ENCODE measurements at places on chromosomes 12 and 14.

- DNase-seq: no peak
Observed at GRCh38 chr12:113684053-113684907, 212.6 kb upstream of the LHX5 start.

GRCh38 chr12:118582863-118583262 lies 206.5 kb downstream of the SUDS3 start:
- DNase-seq: no peak

DNA sequence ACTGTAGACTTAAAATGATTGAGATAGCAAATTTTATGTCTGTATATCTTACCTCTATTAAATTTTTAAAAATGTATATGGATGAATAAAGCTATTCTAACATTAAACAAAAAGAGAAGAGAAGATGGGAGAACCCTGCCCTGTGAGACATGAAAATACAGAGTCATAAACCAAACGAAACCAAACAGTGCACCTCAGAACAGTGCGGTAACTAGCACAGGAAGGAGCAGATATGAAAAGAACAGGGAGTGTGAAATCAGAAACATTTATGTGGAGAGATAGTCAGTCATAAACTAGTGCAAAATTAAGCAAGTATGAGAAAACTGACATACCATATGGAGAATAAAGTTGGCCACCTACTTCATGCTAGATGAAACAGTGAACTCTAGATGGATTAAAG lies 135.1 kb downstream of the ERC1 start:
- no peak for DNase-seq

DNA sequence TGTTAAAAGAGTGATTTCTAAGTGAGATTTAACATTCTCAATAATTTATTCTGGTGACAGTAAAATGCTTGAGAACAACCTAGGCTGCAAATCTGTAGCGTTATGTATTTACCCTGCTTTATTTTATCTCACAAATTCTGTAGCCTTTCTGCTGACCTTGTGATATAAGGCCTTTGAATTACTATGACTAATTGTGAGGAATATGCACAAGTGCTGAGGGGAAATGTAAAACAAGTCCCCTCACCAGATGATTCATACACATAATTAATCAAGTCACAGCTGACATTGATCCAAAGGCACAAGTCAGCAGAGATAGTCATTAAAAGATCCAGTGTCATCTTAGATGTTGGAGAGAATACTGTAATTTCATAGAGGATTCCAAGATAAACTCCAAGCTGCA lies 992.7 kb upstream of the USP15 start:
- DNase-seq: no peak

GRCh38 chr14:102272392-102272791 lies 32.6 kb downstream of the MOK start:
- no peak for DNase-seq

GRCh38 chr12:32179011-32179395 lies 72.4 kb downstream of the BICD1 start:
- DNase-seq: no peak

DNA sequence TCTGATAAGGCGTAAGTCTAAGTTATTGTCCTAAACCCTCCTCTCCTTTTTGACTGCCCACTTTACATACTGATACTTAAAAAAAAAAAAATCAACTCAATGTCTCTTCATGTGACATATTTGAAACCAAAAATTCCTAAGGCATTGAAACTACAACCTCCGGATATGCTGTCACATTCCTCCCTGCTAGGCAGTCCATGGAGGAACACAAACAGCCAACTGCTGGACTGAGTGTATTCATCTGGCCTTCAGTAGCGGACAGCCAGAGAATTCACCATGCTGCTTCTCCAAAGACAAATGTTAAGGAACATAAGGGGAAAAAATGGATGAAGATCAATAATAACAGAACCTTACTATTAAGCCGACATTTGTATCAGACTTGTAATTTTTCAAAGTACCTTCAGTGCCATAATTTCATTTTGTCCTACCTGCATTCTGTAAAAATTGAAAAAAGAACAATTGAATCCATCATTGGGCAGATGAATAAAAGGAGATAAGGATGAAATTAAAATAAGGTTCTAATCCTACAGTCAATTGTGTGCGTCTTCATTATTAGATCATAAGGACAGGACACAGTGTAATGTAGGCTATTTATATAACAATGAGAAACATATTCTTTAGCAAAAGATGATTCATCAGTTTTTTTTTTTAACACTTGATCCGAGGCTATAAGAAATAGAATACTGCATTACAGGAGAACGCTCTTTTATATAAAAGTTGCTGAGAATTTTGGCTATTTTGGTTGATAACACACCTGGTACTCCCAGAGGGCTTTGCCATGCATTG lies 12.2 kb downstream of the RERG start:
- no peak for DNase-seq

DNA sequence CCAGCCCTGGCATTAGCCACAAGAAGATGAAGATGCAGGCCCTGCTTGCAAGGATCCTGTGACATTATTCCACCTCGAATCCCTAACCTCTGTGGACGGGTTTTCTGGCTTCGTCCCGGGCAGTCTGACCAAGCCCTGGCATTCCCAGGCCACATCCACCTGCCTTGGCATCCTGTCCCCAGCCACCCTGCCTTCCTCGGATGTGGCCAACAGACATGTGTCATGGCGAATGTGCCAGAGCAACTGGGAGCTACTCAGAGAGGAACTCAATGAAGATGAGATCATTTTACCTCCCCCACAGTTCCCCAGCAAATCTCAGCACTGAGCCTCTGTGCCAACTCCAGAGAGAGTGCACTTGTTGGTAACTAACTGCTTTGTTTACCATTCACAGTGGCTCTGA lies 33.5 kb upstream of the KCNA5 start:
- DNase-seq: no peak

DNA sequence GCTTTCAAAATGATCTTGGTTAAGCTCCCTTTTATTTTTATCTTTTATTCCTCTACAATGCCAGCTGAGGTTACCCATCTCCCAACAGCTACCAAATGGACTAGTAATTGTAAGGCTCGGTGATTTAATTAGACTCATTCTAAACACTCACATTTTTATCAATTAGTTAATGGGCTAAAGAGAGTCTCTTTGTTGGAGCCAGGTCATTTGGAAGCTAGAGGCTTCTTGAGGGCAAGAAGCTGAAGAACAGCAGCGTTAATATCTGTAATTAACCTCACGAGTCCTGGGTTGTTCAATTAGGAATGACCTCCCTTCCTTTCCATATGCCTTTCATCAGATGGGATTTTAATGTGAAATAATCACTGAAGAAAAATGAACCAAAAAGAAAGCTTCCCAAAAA lies 56.9 kb downstream of the OTX2 start:
- no peak for DNase-seq

- DNase-seq: peak; percentile 92
Observed at GRCh38 chr14:59275668-59276067, 87.2 kb downstream of the DAAM1 start.

GRCh38 chr14:81453166-81453766 lies 53.1 kb upstream of the STON2 start:
- peak; percentile 22 for DNase-seq

DNA sequence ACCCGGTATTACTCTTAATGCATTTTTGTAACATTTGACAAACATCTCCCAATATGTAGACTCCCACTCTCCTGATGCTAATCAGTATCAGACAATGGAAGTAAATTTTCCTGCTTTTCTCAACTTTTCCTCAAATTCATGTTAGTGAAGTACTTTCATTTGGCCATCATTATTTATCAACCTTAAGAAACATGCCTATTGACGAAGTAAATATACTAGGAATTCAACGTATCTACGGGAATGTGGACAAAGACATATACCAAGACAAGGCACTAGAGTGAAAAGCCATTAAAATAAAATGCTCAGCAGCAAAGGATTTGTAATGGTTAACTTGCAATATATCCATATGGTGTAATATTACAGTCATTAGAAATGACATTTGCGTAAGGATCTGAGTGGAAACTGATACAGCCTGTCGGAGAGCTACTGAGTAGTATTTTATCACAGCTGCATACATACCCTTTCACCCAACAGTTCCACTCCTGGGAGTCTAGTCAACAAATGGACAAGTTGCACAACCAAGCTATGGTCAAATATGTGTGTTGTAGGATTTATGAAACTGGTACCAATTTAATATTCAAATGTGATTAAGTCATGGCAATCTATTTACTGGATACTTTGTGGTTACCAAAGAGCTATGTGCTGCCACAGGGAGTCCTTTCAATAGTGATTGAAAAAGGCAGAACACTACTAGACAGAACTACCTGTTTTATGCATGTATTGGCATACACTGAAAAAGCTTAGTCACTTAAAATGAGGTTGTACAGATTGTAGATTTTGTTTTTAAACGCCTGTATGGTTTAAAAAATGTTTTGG lies 26.5 kb downstream of the NUDT4 start:
- DNase-seq: no peak

GRCh38 chr12:73892201-73892600 lies 645.4 kb upstream of the ATXN7L3B start:
- no peak for DNase-seq

DNA sequence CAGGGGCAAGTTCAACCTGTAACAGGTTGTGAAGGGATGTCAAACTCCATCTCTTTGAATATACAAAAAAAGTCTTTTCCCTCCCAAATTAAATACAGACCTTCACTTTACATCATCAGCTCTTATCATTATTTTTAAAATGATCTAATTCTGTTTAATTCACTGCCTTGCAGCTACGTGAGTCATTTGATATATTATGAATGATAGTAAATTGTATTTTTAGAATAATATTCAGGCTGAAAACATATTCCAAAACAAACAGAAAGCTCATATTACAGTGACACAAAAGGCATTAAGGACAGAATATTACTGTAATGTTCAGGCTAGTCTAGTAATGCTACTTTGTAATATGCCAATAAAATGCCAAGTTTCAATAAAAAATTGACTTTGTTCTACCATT lies 53.3 kb downstream of the BCAT1 start:
- no peak for DNase-seq

GRCh38 chr12:18907127-18907526 lies 169.2 kb downstream of the CAPZA3 start:
- no peak for DNase-seq

DNA sequence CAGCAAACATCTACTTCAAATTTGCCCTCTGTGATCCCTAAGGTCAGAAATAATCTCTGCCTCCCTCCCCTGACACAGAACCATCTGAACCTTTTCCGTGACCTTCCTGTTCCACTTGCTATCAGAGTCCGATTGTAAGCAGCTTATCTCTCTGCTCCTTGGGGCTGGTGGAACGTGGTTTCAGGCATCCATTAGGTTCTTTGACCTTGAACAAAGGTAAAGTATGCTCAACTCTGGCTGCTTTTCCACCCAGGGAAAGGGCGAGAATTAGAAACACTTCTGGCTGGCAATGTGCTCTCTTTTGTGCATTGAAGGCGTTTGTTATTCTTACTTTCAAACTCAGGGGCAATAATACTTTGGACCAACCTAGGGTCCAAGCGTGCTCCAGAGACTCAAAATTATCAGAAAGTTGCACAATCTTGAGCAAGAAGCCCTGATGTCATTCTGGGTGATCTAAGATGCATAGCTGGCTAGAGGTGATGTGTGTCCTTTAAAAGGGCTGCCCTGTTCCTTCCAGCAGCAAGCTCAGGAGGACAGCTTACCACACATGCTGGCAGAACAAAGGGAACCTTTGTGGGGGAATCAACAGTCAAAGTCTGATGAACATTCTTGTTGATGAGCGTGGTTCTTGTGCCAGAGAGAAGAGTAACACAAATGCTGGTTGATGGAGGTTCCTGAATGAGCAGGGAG lies 29.8 kb downstream of the ADGRD1 start:
- no peak for DNase-seq

GRCh38 chr14:104512061-104512460 lies 67.5 kb upstream of the C14orf180 start:
- DNase-seq: no peak

DNA sequence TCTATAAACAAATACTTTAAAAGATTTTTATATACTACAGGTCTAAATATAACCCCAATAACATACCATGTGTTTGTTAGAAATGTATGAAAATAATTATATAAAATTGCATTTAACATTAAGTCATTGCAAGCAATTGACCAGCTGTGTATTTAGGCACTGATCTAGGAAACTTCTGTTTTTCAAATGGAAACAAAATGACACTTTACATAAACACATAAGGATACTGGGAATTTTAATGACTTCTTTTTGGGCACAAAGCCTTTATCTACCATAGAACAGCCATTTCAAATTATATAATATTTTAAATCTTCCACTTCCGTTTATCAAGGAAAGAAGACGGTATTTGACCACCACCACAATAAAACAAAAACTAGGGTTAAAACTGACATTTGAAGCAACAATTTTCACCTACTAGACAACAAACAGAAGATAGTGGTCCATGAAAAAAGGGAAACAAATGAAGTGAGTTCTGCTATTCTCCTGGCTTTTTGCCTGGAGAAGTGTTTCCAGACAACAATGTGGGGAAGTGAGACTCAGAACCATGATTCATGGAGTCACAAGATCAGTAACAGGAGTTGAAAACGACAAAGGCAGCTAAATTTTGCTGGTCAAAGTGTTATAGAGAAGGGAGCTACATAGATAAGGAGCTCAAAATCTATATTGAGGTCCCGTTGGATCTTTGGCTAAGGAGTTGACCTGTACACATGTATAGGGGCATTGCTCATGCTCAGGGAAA lies 475.1 kb downstream of the TRHDE start:
- no peak for DNase-seq

GRCh38 chr14:89870316-89870715 lies 84.2 kb downstream of the EFCAB11 start:
- DNase-seq: no peak

- DNase-seq: no peak
Observed at GRCh38 chr12:46725332-46725731, 100.5 kb downstream of the SLC38A4 start.

- no peak for DNase-seq
Observed at GRCh38 chr12:94089891-94090290, 58.5 kb upstream of the PLXNC1 start.

- DNase-seq: no peak
Observed at GRCh38 chr12:22377731-22378496, 43.4 kb upstream of the ST8SIA1 start.

DNA sequence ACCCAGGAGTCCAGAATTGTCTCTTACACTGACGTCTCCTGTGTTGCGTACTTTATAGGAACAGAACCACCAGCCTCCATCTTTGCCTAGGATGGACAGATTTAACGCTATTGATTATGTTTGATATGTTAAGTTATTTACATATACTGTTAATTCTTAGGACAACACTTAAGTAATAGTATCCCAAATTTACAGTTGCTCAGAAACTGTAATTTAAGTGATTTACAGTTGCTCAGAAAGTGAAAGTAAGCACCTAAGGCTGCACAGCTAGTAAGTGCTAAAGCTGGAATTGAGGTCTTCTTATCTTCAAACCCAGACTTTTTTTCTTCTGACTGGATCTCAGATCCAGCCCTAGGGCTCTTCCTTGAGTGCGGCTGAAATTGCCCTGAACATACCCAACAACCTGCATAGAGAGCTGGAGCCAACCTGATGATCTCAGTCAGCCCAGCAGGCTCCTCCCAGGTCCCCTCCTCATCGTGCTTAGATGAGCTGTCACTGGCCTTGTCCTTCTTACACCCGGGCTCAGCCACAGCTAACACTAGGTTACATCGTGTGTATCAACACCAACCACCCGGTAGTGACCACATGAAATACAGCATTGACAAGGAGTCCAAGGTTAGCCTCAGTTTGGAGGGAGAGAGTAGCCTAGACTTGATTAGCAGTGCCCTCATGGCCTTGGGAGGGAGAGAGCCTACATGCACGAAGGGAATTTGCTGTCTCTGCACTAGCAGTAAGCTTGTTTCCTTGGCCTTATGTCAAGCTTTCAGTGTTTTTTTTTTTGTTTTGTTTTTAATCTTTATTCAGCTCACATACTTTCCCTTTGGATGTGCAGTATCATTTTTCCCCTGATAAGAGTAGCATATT lies 111.1 kb upstream of the ARHGAP5 start:
- no peak for DNase-seq

GRCh38 chr12:12503384-12504078 lies 59.1 kb downstream of the DUSP16 start:
- no peak for DNase-seq

Data from SW 1271 (cell line).